Stimulated activated CD4-positive, alpha-beta T cell treated with anti-CD3 and anti-CD28 coated beads, Interleukin-1b, Interleukin-23, amount 100 ng/mL, for 1 hour (primary cell): ENCODE measurements at places on chromosomes 12 and 14.

DNA sequence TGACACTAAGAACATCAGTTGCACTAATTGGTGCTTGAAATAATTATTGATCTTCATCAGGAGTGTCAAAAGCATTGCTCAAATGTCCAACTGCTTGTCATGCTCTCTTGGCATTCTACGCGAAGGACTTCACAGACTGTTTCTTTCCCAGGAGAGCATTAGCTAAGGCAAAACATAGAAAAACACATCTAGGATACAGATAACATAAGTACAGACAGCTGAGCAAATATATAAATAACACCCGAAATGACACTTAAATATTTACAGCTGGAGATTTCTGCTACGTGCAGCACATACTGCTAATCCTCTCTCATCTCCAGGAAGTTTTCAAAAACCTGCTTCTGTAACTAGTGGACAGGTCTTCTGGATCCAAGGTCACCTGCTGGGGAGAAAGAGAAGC, 120.0 kb upstream of the PRMT8 start:
- DNase-seq: no peak

- DNase-seq: no peak
These were observed 49.9 kb downstream of the GTF2A1 start for GRCh38 chr14:81170829-81171195.

GRCh38 chr14:94767321-94767878, 2.5 kb downstream of the GSC start:
- DNase-seq: no peak

- DNase-seq: no peak
These were observed 11.8 kb upstream of the CDK2AP1 start for GRCh38 chr12:123283461-123283860.
